ENCODE measurements at places on chromosomes 2 and 18. TPM values are rescaled to one million over a fixed set of nuclear protein-coding genes. Genes with fewer than 3 reads are reported as not detected.

The POTEJ gene
- total RNA-seq = not detected

The ZAP70 gene
- not detected for total RNA-seq

The SLC5A7 gene
- 0.15 TPM for total RNA-seq

The IKZF2 gene
- total RNA-seq = 5.8 TPM

The AMER3 gene
- 0.19 TPM for total RNA-seq

The CABLES1 gene
- total RNA-seq = 28.0 TPM

The QPCT gene
- total RNA-seq = 3.9 TPM

- no peak overlapping the region for H3K4me3 ChIP-seq
- DNase-seq = no peak
- H3K36me3 ChIP-seq = peaks cover 11% of the 10 kb centered on the region
- peaks cover 5% of the 10 kb centered on the region for H3K4me1 ChIP-seq
- H3K27ac ChIP-seq = no peak overlapping the region
Observed at GRCh38 chr2:37020212-37020886, 54.0 kb upstream of the STRN start.

- H3K27me3 ChIP-seq = no peaks in the 10 kb centered on the region
- DNase-seq = no peak
- H3K4me3 ChIP-seq = peak overlapping the region; percentile 89
- peak overlapping the region; percentile 71 for H3K27ac ChIP-seq
- no peaks in the 10 kb centered on the region for H3K36me3 ChIP-seq
Observed at GRCh38 chr2:42169874-42170521, 845 bp downstream of the EML4 start.

DNA sequence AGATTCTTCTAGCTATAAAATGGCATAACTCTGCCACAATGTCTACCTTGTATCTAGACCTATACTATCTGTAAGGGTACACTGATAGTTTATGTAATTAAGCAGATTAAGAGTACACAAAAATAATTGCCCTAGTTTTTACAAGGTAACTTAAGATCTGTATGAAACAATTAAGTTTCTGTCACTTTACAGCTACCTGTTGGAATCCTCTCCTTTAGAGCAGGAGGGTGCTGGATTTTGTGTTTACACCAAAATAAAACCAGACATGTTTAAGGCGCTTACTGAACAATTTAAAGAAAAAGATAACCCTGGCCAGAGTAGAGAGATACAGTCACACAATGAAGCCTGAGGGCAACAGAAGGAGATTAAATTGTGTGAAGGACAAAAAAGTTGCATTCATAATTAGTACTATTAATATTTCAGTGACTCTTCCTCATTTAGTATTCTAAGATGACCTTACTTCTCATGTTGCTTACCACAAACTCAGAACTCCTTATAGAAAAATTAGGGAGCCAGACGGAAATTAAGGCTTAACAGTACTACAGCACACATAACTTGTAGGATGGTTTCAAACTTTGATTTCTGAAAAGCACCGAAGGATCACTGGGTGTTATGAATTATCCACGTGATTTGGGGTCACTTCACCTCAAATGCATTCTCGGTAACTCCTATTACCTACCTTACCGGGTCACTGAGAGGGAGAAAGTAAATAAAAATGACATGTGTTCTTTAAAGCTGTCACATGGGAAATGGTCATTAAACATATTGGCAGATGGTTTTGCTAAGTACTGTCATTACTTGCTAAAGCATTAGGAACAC lies 1.0 kb downstream of the DARS1 start:
- H3K4me1 ChIP-seq = no peaks in the 10 kb centered on the region
- peak overlapping the region; percentile 95 for H3K4me3 ChIP-seq
- H3K27ac ChIP-seq = peak overlapping the region; percentile 97
- no peaks in the 10 kb centered on the region for H3K27me3 ChIP-seq
- DNase-seq = no peak

GRCh38 chr2:45124456-45124855 lies 115.2 kb upstream of the SIX2 start:
- no peaks in the 10 kb centered on the region for H3K27me3 ChIP-seq
- DNase-seq = no peak
- no peak overlapping the region for H3K4me3 ChIP-seq
- no peak overlapping the region for H3K27ac ChIP-seq
- no peaks in the 10 kb centered on the region for H3K4me1 ChIP-seq
- H3K36me3 ChIP-seq = no peaks in the 10 kb centered on the region

- no peak overlapping the region for H3K4me3 ChIP-seq
- no peaks in the 10 kb centered on the region for H3K27me3 ChIP-seq
- H3K4me1 ChIP-seq = no peaks in the 10 kb centered on the region
Observed at GRCh38 chr2:219679571-219679970, 52.1 kb downstream of the SLC4A3 start.
